Mesothelial cell of epicardium (in vitro differentiated cells): ENCODE measurements at places on chromosomes 7 and 10. TPM values are rescaled to one million over a fixed set of nuclear protein-coding genes. Genes with fewer than 3 reads are reported as not detected.

Gene IRF5
- total RNA-seq = 0.51 to 0.90 TPM (median 0.56 TPM) in 3 replicates

- peaks cover 15% of the 10 kb centered on the region for H3K4me1 ChIP-seq
- H3K27ac ChIP-seq = no peak overlapping the region
- H3K4me3 ChIP-seq = no peak overlapping the region
- H3K27me3 ChIP-seq = no peaks in the 10 kb centered on the region
- H3K36me3 ChIP-seq = peaks cover 8% of the 10 kb centered on the region
Observed at GRCh38 chr10:29977171-29977570, 82.2 kb downstream of the JCAD start.

Gene ACSL5
- total RNA-seq = 0.41 to 0.53 TPM in 2 of 3 replicates, not detected in the other

- peaks cover 24% of the 10 kb centered on the region for H3K4me1 ChIP-seq
- DNase-seq = no peak
- H3K27ac ChIP-seq = no peak overlapping the region
- no peaks in the 10 kb centered on the region for H3K27me3 ChIP-seq
- H3K4me3 ChIP-seq = no peak overlapping the region
- H3K36me3 ChIP-seq = no peaks in the 10 kb centered on the region
Observed at GRCh38 chr10:4382811-4383210, 443.2 kb upstream of the AKR1E2 start.

Gene C10orf143
- 2.2 to 3.4 TPM (median 2.9 TPM) in 3 replicates for total RNA-seq

- H3K27ac ChIP-seq = no peak overlapping the region
- no peak for DNase-seq
- no peaks in the 10 kb centered on the region for H3K36me3 ChIP-seq
- H3K4me3 ChIP-seq = no peak overlapping the region
Observed at GRCh38 chr10:1369665-1370064, 313.5 kb downstream of the WDR37 start.
